ENCODE measurements at places on chromosomes 11 and 22.

DNA sequence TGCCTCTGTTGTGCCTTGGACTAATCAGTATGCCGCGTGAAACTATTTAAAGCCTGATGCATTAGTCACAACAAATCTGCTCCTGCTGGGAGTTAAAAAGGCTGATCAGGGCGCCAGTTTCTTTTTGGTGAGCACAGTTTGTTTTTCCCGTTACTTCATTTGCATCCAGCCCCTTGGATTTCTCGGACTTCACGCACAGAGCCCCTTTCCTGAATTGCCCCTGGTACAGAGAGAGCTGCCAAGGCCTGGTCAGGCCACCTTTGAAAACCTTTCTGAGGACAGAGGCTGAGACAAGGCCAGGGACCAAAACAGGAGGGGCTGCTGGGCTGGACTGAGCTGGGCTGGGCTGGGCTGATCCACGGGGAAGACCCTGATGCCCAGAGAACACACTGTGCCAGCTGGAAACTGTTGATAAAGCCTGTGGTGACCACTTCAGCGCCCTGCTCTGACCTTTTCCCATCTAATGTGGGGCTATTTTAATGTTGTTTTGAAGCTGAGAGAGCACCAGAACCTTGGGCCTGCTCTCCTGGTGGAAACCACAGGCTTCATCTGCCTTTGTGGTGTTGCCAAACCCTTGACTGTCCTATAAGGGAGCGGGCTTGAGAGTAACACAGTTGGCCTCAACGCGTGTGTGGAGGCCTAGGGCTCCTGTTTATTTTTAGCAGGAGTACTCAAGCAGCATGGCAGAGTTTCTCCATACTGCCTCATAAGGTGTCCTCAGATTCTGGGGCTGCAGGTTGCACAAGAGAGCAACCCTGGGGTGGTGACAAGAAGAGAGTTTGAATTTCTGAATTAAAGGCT lies 44.2 kb downstream of the NAV2 start:
- no peak for DNase-seq

GRCh38 chr11:87645626-87646025 lies 529.6 kb downstream of the RAB38 start:
- DNase-seq: no peak

DNA sequence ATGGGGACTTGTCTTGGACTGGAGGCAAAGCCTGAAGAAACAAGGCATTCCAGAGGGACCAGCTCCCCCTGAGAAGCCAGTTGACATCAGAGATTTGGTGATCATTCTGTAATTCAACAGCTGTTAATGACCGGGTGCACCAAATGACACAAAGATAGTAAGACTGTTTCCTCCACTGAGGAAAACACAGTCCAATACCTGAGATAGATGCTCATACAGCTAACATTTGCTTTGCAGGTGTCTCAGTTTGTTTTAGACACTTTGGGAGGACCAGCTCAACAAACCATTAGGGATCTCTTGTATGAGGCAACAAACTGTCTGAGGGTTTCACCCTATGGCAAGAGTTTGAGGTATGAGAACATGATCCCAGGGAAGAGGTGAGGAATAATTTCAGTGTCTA lies 237.2 kb upstream of the PLET1 start:
- DNase-seq: no peak

DNA sequence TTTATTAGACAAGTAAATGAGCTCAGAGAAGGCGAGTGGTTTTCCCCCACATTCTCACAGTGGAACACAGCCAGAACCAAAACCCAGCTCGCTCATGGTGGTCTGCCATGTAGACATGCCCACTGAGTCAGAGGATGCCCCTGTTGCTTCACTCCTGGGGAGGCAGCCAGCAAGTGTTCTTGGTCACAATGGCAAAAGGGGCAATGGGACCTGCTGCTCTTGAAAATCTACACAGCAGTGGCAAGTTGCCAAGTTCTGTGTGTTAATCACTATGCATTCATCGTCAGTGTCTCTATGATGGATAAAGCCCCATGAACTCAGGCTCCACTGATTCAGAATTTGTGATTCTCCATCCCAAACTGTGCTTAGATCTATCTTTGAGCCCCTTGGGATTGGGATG lies 64.7 kb upstream of the TBCEL start:
- no peak for DNase-seq

DNA sequence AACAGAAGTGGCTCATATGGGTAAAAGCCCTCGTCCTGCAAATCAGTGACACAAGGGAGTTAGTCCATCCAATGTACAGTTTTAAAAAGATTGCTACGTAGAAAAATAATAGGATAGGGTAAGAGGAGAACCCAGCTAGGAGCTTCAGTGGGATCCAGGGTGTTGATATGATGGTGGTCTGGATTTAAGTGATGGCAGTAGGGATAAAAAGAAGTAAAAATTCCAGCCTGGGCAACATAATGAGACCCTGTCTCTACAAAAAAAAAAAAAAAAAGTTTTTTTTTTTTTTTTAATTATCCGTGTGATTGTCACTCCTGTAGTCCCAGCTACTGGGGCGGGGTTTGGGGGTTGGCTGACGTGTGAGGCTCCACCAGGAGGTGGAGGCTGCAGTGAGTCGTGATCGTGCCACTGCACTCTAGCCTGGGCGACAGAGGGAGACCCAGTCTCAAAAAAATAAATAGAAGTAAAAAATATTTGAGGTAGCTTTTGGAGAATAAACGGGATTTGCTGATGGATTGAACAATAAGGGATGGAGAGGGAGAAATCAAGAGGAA lies 7.0 kb upstream of the L3MBTL2 start:
- peak; percentile 43 for DNase-seq

- DNase-seq: peak; percentile 42
Measured at GRCh38 chr11:118605116-118605867, 2.1 kb upstream of the PHLDB1 start.

GRCh38 chr22:30425616-30426387 lies at the start of gene MTFP1:
MTFP1 (plus strand) TSS chr22:30425768; CDS start chr22:30425880, 112 bp downstream.
- peak; percentile 60 for DNase-seq

GRCh38 chr11:13215149-13215548 lies 62.4 kb upstream of the BMAL1 start:
- no peak for DNase-seq

GRCh38 chr11:36622431-36623136 lies 24.5 kb upstream of the RAG2 start:
- DNase-seq: peak; percentile 41

- DNase-seq: no peak
Measured at GRCh38 chr22:38348751-38349496, 31.7 kb upstream of the CSNK1E start.

- DNase-seq: peak; percentile 15
Measured at GRCh38 chr11:57191311-57192219, 9.8 kb downstream of the LRRC55 start.

DNA sequence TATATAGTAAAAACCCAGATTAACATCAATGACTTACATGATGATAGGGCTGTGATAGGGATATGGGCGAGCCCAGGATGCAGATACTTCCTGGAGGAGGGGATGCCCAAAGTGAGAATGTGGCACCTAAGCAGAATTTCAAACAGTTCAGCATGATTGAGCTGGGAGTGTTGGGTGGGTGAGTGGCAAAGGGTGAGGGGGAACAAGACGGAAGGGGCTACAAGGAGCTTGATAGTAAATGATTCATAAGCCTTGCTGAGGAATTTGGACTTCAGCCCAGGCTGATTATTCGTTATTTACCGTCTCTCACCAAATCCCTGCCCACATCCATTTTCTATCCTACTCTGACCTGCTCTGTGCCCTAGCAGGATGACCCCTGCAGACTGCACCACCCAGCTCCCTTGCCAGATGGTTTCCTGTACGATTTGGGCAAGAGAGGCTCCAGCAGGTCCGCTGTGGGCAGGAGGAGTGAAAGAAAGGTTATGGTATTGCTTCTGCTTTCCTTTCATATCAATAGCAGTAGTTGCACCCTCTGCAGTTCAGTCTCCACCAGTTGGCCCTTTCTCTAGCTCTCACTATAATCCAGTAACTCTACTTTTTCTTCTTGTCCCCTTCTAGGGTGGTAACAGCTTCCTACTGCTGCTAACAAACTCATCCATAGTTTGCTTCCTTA lies 30.3 kb upstream of the SIK2 start:
- DNase-seq: no peak

- DNase-seq: peak; percentile 6
Measured at GRCh38 chr11:128365044-128365443, 222.3 kb downstream of the ETS1 start.

DNA sequence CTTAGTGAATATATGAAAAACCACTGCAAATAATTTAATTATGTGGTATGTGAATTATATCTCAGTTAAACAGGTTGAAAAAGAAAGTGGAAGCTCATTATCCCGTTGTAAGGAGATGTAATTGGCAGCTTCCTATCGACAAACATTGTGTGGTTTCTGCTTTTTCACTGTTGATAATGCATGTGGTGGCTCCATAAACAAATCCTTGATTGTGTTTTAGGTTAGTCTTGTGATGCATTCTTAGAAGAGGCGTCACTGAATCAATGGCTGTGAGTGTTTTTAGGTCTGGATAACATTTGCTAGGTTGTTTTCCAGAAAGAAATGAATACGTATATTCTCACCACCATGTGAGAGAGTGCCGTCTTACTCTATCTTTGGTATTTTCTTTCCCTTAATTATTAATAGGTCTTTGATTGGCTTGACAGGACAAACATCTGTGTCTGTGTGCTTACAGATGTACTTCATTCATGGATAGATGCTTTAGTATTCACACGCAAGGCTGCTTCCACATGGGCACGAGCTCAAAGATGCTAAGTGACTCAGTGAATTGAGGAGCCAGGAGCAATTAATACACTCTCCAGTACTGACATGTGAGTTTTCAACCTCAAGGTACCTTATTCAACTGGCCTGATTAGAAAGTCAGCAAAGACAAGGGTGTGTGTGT lies 166.7 kb downstream of the TBC1D22A start:
- DNase-seq: no peak

GRCh38 chr11:80827781-80828180 lies 1387.0 kb upstream of the TENM4 start:
- no peak for DNase-seq

DNA sequence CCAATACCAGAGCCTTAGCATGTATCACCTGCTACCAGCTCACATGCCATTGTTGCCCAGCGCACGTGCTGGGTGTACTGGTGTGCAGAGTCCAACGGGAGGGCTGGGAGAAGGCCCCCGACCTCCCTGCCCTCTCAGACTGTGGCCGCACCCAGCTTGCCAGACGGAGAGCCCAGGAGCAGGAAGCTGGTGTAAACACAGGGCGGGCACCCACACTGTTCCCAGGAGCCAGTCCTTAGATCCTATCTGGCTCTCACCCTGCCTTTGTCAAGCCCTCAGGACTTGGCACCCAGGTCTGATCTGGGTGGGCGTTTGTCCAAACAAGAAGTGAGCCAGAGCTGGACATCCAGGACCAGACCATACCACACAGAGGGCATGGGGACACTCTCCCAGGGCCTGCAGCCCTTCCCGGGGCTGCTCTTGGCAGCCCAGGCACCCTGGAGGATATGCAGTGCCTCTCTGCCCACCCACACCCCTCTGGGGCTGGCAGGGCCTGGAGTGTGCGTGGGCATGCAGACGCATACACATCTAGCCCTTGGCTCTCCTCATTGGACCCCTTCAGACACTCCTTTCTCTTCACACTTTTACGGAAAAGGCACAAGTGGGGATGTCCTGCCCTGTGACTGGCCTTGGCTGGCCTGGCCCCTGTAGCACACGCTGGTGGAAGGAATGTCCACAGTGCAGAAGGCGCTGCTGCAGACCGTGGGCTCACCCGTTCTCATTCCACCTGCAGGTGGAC lies 19.9 kb upstream of the CLDN5 start:
- no peak for DNase-seq

DNA sequence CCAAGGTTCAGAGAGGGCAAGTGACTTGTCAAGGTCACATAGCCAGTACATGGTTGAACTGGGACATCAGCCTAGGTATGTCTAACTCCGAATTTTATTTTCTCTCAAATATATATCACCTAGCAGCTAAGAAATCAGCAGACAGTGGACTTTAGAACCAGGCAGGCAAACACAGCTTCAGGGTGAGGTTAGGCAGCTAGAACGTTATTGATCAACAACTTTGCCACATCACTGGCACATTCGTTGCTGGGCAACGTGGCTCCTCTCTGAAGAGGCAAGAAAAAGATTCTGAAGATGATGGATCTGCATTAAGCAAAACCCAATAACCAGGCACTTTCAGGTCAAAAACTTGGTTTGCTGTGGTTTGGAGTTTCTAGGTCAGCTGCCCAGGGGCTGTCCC lies 258.0 kb downstream of the KIRREL3 start:
- DNase-seq: no peak

GRCh38 chr11:130439160-130439519 lies 9.3 kb upstream of the ADAMTS15 start:
- DNase-seq: no peak

GRCh38 chr22:19876314-19876940 lies 21.8 kb upstream of the GNB1L start:
- no peak for DNase-seq

GRCh38 chr22:37549704-37550059 lies 10.6 kb upstream of the CDC42EP1 start:
- no peak for DNase-seq

- DNase-seq: peak; percentile 58
Measured at GRCh38 chr11:47003180-47003877, 66.8 kb downstream of the CSTPP1 start.

- no peak for DNase-seq
Measured at GRCh38 chr22:47388778-47389177, 626.3 kb downstream of the TBC1D22A start.

GRCh38 chr11:29315275-29315674 lies 701.6 kb downstream of the KCNA4 start:
- no peak for DNase-seq

- DNase-seq: no peak
Measured at GRCh38 chr11:1742371-1742770, 8.0 kb downstream of the IFITM10 start.

DNA sequence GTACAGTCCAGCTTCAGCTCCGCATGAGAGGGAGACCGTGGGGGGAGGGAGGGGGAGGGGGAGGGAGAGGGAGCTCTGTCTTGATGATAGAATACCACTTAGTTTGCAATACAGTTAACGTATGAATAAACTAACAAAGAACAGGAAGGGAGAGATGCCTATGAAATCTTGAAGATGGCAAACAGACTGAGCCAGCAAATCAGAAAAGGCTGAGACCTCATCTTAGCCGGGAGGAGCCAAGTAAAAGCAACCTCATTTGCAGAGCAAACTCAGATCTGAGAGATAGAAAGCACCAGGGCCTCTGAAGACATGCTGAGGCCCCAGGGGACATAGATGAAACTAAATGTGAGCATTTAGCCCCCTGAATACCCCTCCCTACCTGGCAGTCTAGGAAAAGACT lies 23.0 kb downstream of the APLP2 start:
- DNase-seq: no peak

GRCh38 chr11:85866137-85866827 lies 11.1 kb downstream of the CCDC83 start:
- DNase-seq: no peak
